Vagina (tissue), 2 donors: ENCODE measurements at places on chromosomes 12 and 14. TPM values are rescaled to one million over a fixed set of nuclear protein-coding genes. Genes with fewer than 3 reads are reported as not detected.

GRCh38 chr12:107602446-107602845, 83.2 kb upstream of the PWP1 start:
- DNase-seq = no peak

DNA sequence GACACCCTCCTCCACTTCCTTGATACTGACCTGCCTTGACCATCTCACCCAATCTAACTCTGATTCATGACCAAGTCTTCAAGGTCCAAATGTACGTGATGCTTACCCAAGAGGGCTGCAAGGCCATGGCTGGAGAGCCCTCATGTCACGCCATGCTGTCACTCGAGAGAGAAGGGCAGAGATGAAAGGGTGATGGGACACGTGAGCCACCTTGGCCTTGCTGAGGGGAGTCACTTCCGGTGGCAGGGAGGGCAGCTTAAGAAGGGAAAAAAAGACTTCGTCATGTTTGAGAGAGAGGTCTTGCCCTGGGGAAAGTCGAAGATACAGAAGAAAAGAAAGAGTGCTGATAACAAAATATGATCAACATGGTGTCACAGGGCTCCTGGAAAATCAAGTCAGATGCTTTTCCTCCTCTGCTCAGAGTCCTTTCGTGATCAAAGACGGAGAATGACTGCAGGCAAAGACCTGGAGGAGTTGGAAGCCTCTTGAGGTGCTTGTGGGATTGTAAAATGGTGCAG, 3.3 kb upstream of the SCARB1 start:
- no peak for DNase-seq

- no peak for DNase-seq
Measured at GRCh38 chr14:64965356-64966000, 6.7 kb downstream of the RAB15 start.

DNA sequence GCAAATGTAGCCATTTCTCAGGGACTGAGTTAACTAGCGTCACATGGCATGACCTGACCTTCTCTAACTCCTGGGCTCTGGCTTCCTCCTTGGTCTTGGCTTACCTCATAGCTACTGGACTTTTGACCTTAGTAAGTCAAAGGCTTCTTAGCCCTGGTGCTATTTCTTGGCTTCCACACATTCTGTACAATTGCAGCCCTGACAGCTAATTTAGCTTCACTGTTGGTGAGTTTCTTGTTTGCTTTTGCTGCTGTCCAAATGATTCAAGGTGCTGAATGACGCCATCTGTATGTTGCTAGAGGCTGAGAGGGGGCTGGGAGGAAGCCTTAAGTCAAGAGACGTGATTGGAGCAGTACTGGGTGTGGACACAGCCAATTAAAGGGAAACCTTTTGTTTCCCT, 202.7 kb downstream of the PRKD1 start:
- DNase-seq = no peak

Gene AP4S1
- 3.4 TPM for total RNA-seq

Gene EFCAB11
- 9.6 TPM for total RNA-seq

- DNase-seq = no peak
Measured at GRCh38 chr12:103799857-103800771, 40.9 kb downstream of the NT5DC3 start.

DNA sequence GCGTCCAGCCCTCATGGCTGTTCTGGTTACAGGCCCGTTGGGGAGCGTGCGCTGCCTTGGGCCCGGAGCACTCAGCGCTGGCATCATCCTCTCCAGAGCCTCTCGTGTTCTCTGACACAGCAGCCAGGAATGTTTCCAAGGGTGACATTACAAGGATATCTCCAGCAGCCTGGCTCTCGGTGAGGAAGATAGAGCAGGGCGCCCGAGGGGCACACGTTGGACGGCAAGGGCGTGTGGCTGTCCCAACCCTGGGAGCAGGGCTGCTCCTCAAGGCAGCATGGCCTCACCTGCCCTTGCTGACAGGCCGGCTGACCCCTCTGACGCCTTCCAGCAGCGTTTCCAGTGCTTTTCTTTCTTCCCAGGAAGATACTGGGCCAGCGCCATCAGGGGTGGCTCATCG, 14.4 kb downstream of the LRCOL1 start:
- DNase-seq = no peak

Gene PYGL
- 84.0 TPM for total RNA-seq

GRCh38 chr12:108576660-108577234, 14.4 kb downstream of the ISCU start:
- DNase-seq = no peak
